ENCODE measurements at places on chromosomes 5 and 9.
A peak's percentile ranks its signal among the peaks of the same experiment; 100 is the strongest.

DNA sequence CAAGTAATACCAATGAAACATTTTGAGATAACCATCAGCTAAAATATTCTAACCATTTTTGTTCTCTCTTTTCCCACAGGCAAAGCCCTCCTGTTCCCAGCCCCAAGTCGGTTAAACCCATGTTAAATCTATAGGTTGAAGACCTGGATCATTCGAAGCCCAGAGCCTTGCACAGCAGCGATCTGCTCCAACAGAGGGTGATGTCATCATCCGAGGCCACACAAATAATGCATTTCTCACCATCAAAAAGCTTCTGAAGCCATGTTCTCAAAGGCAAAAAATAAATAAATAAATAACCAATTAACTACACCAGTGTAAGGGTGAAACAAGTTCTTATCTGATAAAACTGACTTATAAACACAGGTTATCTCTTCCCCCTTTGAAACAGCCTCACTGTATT, 169.2 kb downstream of the ENTREP1 start:
- no peak for DNase-seq

DNA sequence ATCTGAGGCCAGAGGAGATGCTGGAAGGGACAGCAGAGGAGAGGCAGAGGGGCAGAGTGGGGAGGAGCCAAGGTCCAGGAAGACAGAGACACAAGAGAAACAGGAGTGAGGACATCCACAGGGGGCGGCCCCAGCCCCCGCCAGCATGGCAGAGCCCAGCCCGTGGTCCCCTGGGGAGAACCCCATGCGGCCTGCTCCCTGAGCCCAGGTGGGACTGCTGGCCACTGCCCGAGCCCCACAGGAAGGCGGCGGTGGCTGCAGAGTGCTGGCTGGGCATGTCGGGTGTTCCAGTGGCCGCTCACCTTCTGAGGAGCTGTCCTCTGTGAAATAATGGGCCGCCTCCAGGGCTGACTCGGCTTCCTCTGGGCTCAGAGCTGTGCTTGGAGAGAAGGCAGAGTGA, 8.9 kb upstream of the MRNIP start:
- DNase-seq = no peak

- no peak for DNase-seq
Observed at GRCh38 chr5:674630-675011, 18.5 kb downstream of the TPPP start.

DNA sequence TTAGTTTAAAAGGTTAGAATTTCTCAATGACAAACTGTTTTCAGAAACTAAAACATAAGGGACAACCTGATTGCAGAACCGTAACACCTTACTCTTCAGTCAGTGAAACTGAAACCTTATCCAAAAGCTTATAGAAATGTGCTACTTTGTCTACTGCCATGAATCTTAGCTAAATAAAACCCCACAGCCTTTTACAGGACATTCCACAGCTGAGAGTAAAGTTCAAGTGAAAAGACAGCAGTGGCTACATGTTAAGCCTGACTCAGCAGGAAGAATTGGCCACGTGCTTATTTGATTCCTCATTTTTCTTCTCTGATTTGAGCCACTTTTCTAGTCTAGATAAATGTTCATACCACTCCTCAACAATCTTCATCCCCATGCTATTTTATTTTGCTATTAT, 278.7 kb upstream of the ISL1 start:
- DNase-seq = no peak

GRCh38 chr5:34535433-34535832, 120.7 kb upstream of the RAI14 start:
- DNase-seq = no peak

DNA sequence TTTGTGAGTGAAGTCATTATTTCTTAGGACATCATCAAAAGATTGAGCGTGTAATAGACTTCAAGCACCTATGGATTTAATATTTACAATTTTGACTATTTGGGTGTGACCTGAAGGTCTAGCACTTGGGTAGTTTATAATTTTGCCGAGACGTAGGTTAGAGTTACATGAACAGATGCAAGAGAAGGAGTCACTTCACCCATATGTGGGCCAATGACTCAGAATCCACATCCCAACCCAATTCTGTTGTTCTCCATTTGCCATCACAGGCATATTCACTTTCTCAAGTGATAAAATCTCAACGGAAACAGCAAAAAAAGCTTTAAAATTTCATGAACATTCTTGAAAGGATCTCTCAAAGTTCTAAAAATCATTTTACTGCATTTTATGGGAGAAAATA, 12.1 kb upstream of the ERAP1 start:
- DNase-seq = no peak

GRCh38 chr9:12775679-12776512, 1.1 kb downstream of the LURAP1L start:
- peak; percentile 91 for DNase-seq

DNA sequence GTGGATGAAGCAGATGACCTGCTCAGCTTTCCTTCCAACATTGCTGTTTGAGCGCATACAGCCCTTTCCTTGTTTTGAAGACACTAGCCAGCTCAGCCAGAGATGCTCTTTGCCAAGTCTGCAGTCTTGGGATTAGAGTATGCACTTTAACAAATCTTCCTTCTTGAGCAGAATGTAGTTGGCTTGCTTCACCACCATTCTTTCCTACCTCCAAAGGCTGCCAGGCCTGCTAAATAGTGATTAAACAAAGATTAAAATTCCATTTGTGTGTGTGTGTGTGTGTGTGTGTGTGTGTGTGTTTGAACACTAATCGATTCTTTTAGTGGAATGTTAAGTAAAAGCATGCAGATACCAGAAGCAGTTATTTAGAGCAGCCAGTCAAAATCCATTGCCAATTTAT, 97.6 kb downstream of the GALNT10 start:
- peak; percentile 65 for DNase-seq
